ENCODE measurements at places on chromosomes 7 and 10. TPM values are rescaled to one million over a fixed set of nuclear protein-coding genes. Genes with fewer than 3 reads are reported as not detected.

GRCh38 chr10:84783386-84783785, 455.0 kb downstream of the CCSER2 start:
- DNase-seq: no peak

GRCh38 chr10:26214551-26215395, 1.8 kb upstream of the GAD2 start:
- no peak for DNase-seq

DNA sequence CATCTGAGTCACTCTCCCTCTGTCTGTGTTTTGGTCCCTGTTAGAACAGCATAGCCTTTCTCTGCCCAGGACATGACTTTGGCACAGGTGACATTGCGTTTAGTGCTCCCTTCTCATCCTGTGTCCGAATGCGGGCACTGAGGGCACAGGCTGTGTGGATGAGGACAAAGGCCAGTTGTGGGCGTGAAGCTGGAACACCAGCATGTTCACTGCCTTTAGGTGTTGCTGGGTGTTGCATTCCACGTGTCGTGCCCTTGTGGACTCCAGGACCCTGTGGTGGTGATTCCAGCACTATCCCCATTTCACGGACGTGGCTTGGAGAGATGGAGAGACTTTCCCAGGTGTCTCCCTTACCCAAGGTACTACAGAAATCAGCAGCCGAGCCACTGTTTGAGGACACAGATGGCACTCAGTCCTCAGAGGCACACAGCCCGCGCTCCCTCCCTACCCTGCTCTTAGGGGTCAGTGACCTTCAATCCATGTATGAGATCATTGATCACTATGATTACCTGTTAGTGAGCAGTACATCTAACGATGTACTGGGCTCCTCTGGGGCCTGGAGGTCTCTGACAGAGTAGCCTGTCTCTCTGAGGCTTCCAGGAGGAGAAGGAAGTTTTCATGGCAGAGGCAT, 917 bp upstream of the CNPY1 start:
- DNase-seq: no peak

DNA sequence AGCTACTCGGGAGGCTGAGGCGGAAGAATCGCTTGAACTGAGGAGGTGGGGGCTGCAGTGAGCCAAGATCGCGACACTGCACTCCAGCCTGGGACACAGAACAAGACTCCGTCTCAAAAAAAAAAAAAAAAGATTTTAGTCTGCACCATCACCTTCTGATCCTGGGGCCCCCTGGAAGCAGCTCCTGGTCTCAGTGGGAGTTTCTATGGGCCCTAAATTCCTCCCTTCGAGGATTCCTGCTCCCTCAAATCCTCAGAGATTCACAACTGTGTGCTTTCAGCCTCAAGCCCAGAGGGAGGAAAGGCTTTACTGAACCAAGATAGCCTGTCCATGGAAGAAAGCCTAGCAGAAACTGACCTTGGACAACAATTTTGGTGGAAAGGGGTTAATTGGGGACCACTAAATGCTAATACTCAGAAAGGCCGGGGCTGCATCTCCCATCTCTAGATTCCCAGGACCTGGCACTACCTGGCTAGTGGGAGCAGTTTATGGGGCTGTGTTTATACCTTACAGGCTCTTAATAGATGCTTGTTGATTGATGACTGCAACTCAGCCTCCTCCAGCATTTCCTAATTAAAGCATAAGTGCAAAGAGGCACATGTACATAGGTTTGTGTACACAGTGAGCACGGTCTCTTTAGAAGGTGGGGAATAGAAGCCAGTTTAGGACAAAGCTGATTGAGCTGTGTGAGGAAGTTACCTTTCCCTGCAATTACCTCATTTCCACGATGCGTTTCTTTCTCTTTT, 9.2 kb upstream of the FGFR2 start:
- DNase-seq: peak; percentile 55

- no peak for DNase-seq
These were observed 158.1 kb upstream of the PITRM1 start for GRCh38 chr10:3330663-3331062.

GRCh38 chr10:128178302-128178958, 52.2 kb upstream of the MKI67 start:
- DNase-seq: no peak

GRCh38 chr10:103917302-103918052, 507 bp downstream of the STN1 start:
- no peak for DNase-seq

- no peak for DNase-seq
These were observed 47.9 kb upstream of the MYL10 start for GRCh38 chr7:101676956-101677355.

DNA sequence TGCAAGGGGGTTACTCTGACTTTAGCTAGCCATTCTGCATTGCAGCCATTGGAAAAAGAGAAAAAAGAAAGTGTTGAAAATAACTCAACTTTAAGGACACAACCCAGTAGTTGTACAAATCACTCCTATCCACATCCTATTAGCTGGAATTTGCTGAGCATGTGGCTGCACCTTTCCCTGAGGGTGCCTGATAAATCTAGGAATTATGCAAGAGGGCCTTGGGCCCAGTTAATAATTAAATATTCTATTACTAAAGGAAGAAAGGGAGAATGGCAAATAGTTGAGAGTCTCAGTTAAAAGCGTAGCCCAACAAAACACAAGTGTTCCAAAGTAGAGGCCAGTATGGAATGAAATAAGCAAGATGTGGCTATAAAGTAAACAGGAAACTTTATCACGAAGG, 200.9 kb upstream of the CNTNAP2 start:
- DNase-seq: no peak

DNA sequence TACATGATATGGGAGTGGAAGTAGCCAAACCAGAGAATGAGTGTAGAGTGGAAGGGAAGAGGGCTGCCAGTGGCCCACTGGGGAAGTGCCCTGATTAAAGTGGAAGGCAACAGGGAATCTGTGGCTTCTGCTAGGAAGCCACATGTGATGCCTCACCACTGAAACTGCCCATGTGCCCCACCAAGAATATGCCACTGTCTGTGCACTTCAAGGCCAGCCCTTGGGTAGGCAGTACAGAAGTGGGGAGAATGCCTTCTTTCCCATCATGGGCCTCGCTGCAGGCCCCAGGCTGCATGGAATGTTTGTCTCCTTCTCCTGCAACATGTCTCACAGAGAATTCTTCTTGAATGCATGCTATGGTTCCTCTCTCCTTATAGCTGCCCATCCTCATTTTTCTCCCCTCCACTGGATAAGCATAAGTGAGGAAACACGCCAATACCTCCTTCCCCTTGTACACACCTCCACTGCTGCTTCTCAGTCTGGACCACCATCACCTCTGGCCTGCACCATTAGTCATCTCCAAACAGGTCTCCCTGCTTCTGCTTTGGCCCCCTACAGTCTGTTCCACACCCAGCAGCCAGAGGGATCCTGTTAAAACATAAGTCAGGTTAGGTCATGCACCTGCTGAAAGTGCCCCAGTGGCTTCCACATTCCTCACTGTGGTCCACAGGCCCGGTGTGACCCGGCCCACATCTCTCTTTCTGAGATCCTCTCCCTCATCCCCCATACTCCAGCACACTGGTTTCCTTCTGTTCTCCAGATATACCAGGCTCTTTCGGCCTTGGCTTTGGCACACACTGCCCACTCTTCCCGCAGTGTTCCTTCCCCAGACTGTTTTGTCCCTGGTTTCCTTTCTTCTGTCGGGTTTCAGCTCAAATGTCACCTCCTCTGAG, 37.1 kb downstream of the SNX10 start:
- DNase-seq: no peak

DNA sequence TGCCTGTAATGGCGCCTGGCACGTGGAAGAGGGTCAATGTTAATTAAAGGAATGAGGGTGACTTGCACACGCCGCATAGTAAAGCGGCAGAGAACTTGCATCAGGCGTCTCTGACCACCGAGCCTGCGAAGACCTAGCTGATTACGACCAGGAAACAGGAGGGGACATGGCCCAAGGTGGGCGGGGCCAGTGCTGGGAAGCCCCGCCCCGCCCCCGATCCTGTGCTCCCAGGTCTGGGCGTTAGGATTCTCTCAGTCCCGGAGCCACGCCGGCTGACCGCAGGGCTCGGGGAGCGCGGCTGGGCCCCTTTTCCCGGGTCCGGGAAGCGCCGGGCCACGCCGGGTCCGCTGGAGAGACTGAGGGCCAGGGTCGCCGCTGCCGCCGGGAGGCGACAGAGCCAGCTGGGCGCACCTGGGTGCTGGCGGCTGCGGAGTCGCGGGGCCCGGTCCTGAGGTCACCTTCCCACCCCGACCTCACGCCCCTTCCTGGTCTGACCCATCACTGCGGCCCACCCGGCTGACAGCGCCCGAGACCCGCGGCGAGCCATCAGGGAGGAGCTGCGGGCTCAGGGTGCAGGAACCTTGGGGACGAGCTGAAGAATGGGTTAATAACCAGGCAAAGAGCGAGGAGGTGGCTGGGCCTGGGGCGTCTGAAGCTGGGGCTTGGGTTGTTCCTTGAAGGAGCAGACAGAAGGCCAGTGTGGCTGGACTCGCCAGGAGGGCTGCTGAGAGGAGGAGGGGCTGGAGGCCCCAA, 23.0 kb upstream of the GRID1 start:
- no peak for DNase-seq

DNA sequence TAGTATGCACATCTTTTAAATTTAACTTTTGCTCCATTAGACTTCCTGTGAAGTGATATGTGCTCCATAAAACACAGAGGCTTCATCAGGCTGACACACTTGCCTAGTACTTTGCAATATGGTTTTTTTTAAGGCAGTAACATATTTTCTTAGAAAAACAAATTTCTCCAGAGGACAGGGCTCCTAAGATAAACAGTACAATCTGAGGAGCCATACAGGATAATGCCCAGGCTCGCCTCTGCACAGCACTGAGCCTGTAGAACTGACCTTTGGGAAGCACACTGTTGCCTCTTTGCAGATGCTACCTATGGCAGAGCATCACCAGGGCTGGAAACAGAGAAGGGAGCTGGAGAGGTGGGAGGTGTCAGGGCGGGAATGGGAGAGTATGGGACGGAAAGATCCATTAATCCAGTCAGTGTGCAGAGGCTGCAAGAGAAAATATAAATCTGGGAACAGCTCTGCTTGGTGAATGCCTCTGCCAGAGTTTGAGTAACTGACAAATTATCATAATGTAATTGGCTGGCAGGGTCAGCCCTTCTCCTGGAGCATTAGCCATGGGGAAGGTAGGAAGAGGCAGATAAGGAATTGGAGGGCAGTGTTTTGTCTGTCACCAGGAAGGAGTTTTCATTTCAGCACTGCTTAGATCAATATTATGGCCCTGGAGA, 132.3 kb downstream of the CREB5 start:
- no peak for DNase-seq

DNA sequence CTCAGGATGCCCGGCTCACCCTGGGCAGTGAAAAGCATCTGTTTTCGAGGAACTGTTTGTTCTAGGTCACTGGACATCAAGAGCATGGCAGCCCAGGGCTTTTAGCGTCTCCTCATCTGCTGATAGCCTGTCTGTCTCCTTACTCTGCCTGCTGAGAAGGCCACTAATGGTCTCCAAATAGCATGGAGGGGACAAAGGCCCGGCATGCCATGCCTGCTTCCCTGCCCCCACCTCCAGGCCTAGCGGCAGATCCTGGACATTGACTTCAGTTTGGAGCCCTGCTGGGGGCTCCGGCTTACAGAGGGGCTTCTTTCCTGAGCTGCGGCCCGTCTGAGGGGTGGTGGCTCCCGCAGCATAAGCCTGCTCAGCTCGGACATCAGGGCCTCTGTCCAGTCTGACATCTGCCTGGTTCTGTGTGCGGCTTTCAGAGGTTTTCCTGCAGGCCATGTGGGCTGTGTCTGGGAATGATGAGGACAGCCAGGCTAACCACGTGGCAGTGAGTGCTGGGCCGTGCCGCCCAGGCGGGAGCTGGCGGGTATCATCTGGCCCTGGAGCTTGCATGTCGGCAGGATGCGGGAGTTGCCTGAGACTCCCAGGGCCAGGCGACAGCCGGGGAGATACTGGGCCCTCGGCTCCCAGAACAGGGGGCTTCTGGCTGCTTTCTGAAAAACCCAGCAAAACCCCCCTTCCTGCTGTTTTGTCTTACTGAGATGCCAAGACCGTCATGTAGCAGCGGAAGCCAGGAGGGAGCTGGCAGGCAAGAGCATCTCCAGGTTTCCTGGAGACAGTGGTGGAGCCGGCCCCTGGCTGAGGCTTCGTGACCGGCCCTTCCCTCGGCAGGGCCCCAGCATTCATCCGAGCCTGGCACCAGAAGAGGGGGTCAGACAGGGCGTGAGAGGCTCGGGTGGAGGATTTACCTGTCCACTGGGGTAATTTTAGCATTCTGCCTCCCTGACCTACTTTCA, 9.2 kb downstream of the PFKFB3 start:
- no peak for DNase-seq

GRCh38 chr10:106502641-106503040, 661.9 kb downstream of the SORCS1 start:
- DNase-seq: no peak

DNA sequence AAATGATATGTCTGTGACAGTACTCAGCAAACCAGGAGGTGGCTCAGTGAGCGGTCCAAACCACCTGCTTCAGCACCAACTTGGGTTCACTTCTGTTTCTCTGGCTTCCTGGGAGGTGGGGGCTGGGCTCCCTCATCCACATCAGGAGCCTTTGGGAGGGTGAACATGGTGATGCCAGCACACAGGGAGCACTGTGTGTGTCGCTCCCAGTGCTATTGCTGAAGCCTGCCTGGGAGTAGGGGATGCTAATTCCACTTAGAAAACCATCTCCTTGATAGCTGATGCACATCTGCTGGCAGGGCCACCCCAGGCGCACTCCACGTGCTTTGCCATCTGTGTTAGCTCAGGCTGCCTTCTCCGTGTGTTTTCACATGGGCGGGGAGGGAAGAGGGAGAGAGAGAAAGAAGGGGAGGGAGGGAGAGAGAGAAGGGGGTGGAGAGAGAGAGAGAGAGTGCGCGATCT, 58.0 kb downstream of the RAMP3 start:
- no peak for DNase-seq

DNA sequence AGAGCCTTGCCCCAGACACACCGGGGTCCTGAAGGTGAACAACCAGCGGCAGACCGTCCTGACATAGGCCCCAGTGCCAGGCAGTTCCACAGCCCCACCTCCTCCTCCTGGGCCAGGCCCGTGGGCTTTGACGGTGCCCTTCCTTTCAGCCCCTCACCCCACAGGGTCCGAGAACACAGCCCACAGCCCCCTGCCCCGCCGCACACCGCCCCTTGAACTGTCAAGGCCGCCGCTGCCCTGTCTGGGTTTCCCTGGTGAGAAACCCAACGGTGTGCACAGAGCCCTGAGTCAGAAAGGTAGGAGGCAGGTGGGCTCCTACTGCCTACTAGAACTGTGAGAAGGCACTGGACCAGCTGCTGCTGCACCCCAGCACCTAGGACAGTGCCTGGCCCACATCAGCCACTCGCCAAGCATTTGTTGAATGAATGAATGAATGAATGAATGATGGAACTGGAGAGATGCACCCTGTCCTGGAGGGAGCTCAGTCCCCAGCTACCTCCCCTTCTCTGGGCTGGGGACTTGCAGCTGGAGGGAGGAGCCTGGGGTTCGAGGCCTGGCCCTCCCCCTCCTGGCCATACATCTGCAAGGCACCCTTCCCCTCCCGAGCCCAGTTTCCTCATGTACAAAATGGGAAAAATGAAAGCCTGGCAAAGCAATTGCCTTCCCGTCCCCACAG, 117.9 kb downstream of the SLIT1 start:
- DNase-seq: no peak

- no peak for DNase-seq
These were observed 74.9 kb downstream of the ADRA2A start for GRCh38 chr10:111151595-111152307.

The SAP25 gene
- 2.3 TPM for total RNA-seq

The HTR5A gene
- total RNA-seq: not detected

All from mesenteric fat pad (tissue), 1 donor.